Right renal cortex interstitium (tissue), 3 donors: ENCODE measurements at places on chromosomes 5 and 9. TPM values are rescaled to one million over a fixed set of nuclear protein-coding genes. Genes with fewer than 3 reads are reported as not detected.

DNA sequence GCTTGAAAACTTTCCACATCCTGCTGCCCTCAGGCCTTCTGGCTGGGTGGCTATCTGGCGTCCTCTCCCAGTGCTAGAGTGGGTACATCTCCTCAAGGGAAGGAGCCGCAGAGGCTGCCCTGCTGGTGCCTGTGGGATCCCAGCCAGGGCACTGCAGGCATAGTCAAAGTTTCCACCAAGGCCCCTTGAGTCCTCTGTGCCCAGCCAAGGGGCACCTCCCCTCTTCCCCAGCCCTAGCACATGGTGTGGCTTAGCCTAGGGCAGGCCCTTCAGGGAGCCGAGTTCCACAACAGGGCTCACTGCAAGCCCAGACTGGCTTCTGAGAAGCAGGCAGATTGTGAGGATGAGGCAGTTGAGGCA lies 103.2 kb downstream of the RGS3 start:
- no peak for DNase-seq

- no peak for DNase-seq
Measured at GRCh38 chr5:21007781-21008180, 1019.8 kb upstream of the CDH18 start.

The C9orf72 gene
- 18.3 TPM for polyA plus RNA-seq

The PHF2 gene
- 34.8 TPM for polyA plus RNA-seq

DNA sequence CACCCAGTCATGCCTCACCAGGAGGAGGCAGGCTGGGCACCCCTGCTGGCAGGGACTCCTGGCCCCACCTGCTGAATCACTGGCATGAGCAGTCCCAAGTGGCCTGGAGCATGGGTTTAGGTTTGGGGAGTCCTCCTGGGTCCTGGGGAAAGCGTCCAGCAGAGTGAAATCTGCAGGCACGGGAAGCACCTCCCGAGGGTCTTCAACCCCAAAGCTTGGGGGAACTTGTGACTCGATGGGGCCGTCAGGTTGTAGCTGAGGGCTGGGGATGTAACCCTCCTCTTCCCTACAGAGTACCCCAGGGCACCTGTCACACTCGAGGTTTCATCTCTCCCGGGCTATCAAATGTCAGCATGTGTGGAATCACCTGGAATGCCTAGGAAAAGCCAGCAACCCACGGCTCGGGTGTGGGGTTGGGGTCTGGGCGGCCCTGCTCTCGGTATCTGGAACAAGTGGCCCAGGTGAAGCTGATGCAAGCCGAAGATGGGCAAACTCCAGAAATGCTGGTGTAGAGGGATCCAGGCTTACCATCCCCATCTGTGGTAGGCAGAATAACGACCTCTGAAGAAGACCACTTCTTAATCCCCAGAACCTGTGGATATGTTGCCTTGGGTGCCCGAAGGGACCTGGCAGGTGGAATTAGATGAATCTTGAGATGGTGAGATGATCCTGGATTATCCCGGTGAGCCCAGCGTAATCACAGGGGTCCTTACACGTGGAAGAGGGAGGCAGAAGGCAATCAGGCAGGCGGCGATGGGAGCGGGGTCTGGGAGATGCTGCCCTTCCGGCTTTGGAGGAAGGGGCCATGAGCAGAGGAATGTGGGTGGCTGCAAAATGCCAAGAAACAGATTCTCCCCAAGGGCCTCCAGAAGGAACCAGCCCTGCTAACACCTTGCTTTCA lies 6.1 kb upstream of the RASGEF1C start:
- no peak for DNase-seq

The RECK gene
- polyA plus RNA-seq, result 30.2 TPM

DNA sequence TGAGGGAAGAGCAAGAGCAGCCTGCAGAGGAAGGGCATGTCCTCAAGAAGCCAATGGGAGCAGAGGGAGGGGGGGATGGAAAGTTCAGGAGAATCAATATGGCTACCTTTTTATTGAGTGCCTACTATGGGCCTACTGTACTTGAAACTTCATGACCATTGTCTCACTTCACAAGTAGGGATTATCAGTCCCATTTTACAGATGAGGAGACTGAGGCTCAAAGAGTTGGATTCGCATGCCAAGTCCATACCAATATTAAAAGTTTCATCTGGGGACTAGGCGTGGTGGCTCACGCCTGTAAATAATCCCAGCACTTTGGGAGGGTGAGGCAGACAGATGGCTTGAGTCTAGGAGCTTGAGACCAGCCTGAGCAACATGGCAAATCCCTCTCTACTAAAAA lies 40.0 kb downstream of the RFK start:
- DNase-seq, result no peak

GRCh38 chr5:60209146-60209840 lies 315.8 kb upstream of the PDE4D start:
- no peak for DNase-seq

GRCh38 chr5:91106842-91107511 lies 276.1 kb downstream of the ARRDC3 start:
- DNase-seq, result no peak

GRCh38 chr9:3756071-3756470 lies 230.3 kb upstream of the RFX3 start:
- no peak for DNase-seq

- DNase-seq, result no peak
Measured at GRCh38 chr5:158461240-158461854, 602.4 kb upstream of the CLINT1 start.

GRCh38 chr5:17233488-17233887 lies 16.1 kb downstream of the BASP1 start:
- no peak for DNase-seq

The HTR4 gene
- polyA plus RNA-seq, result 0.04 TPM

The NDUFS4 gene
- 156 TPM for polyA plus RNA-seq

- no peak for DNase-seq
Measured at GRCh38 chr9:107489144-107489673, 360 bp downstream of the KLF4 start.

The LOX gene
- polyA plus RNA-seq, result 40.3 TPM

DNA sequence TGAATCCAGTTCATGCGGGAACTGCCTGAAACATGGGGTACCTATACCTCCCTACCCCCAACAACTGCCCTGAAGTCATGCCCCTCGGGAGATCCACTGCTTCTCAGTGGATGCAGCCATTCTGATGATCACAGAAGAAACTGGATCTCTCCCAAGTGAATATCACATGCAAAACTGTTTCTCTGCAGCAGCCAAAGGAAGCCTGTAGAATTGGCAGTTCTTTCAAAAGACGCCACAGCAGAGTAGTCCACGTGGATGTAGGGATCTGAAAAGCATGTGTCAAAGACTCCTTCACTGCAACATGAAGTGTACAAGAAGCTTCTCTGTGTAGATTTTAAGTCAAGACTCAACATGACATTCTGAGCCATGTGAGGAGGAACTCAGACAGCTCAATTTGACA lies 286.7 kb downstream of the NR3C1 start:
- DNase-seq, result no peak

GRCh38 chr5:83364312-83365299 lies 106.9 kb upstream of the VCAN start:
- DNase-seq, result no peak

The BASP1 gene
- polyA plus RNA-seq, result 94.4 TPM

GRCh38 chr9:98117984-98118639 lies 910 bp downstream of the TRIM14 start:
- no peak for DNase-seq

DNA sequence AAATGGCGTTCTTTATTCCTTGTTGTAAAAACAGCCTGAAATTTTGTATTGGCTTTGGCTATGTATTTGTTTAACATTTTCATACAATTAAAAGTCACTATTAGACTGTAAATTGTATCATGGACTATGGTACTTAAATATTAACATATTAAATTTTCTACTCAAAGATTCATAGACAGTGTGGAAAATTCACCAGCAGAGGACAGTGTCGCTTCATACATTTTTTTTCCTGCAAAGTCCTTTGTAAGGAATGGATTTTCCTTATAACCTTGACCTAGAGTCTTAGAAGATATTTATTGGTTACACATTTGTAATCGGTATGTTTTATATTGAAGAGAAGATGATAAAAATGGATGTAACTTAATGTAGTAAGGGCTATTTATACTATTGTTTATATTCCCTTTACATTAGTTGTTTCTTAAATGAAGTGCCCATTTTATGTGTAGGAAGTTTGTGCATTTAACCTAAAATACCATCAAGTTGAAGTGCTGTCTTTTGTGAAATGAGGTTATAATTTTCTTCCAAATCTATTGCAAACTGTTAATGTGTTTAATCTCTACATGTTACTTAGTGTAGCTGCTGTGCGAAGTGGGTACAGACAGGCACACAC lies 150.1 kb downstream of the KDM4C start:
- DNase-seq, result no peak

- DNase-seq, result no peak
Measured at GRCh38 chr5:110785356-110785755, 46.5 kb downstream of the SLC25A46 start.
